CD4-positive, alpha-beta T cell treated with Interleukin-15 for 4 hours (primary cell): ENCODE measurements at places on chromosomes 3 and 15.

DNA sequence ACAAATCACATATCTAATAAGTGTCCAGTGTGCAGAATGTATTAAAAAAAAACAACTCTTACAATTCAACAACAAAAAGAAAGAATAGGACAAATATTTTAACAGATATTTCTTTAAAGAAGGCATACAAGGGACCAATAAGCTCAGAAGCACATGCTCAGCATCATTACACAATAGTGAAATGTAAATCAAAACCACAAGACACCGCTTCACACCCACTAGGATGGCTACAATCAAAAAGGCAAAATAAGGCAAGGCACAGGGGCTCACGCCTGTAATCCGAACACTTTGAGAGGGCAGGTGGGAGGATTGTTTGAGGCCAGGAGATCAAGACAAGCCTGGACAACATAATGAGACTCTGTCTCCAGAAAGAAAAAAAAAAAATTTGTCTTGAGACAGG lies 255.6 kb downstream of the MAGI1 start:
- no peak for DNase-seq

DNA sequence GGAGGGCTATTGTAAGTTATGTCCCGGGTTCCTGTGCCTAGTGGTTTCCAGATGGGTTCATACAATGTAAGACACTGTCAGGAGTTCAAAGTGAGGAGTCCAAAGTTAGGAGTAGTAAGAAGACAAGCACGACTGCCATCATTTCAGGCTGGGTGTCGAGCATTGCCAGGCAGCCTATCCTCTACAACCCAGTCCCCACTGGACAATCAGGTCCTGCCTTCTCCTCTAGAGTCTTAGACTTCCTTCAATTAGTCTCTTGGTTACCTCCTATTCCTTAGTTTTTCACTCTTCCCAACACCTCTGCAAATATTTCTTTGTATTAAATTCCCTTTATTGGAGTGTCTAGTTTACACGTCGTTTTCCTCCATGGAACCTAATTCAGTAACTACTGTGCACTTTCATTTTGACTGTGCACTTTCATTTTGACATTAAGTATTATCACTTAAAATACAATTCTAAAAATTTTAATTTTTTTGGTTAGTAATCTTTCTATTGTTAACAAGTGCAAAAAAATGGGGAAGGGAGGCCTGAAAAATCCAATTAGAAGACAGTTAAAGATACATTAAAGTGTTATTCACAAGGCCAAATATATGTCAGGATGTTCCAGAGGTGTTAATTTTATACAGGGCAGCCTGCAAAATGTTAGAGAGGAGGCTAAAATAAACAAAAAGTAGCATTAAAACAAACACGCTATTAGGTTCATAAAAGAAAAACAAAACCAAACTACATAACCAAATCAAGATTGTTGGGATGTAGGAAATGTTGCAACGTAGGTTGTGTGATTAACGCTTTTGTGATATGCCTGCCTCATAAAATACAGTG lies 155.3 kb downstream of the TBL1XR1 start:
- no peak for DNase-seq

- DNase-seq = no peak
Observed at GRCh38 chr15:33200903-33201302, 6.4 kb upstream of the FMN1 start.

DNA sequence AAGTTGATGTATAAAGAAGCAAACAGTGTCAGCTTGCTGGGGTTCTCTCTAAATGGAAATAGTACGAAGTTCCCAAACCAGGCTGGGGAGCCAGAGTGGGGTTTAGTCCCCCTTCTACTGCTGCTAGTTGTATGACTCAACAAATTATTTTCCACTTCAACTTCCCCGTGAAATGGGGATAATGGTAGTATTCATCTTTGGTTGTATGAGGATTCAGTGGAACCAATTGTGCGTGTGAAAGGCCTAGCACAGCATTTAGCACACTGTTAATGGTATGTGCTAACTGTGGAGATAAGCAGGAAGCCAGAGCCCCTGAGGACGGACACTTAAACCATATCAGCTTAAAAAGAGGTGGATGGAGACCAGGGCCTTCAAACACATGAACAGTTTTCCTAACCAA lies 4.2 kb downstream of the SORD start:
- no peak for DNase-seq

GRCh38 chr15:62068071-62068809 lies 1.5 kb downstream of the C2CD4A start:
- DNase-seq = no peak

GRCh38 chr3:115789481-115789880 lies 166.2 kb downstream of the GAP43 start:
- DNase-seq = no peak

- no peak for DNase-seq
Observed at GRCh38 chr15:54150255-54150654, 172.0 kb downstream of the UNC13C start.

- DNase-seq = no peak
Observed at GRCh38 chr3:104831071-104831470, 535.6 kb upstream of the ALCAM start.

GRCh38 chr3:140532793-140533330 lies 145.0 kb upstream of the TRIM42 start:
- no peak for DNase-seq
